Right hindlimb (tissue), 1 donor: ENCODE measurements at places on chromosomes 7 and 10.

- DNase-seq: no peak
Observed at GRCh38 chr10:5862360-5862961, 27.2 kb downstream of the ANKRD16 start.

DNA sequence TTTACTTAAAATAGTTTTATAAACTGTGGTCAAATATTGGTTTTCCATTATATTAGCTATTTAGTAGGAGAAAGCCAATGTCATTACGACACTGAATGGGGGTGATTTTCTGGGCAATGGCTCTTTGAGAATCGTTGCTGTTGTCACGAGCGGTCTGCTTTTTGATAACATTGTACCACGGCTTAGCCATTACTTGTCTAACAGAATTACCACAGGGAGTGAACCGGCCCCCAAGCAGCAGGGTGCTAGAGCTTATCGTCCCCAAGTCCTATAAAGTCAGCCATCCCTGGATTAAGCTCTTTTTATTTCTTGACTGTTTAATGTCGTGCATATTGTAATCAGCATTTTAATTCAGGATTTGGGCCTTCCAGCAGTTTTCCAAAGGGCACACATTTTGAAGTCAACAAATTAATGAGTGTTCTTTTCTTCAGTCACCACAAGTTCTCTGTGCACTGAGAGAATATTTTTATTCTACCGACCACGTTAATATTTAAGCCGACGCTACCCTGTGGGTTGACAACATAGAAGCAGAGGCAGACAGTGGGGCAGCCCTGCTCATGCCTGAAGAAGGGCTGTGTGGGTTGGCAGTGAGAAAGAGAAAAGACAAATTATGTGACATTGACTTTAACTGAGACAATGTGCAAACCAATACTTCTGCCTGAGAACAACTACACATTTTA is 125.8 kb downstream of the ICA1 start:
- DNase-seq: no peak

DNA sequence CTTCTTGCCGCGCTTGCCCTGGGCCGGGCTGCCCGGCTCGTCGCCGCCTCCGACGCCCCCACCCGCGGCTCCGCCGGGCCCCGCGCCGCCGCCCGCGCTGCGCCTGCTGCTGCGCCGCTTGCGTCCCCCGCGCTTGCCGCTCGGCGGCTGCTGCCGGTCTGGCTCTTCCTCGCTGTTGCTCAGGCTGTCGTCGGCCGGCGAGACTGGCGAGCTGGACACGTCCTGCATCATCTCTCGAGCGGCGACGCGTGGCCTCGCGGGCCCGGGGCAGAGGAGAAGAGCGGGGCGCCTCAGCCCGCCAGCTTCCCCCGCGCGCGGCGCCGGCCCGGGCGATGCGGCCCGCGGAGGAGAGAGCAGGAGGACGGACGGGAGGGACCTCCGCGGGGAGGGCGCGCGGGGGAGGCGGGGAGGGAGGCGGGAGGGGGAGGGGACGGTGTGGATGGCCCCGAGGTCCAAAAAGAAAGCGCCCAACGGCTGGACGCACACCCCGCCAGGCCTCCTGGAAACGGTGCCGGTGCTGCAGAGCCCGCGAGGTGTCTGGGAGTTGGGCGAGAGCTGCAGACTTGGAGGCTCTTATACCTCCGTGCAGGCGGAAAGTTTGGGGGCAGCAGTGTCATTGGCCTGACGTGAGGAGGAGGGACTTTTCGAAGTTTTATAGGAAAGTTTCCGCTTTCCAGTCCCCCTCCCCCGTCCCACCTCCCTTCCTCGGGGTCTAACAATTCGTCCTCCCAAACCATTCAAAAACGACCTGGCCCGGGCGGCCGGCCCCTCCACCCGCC is at the start of gene TWIST1:
Gene TWIST1, minus strand, starts transcription at position 546 of the 779 bp plus-strand sequence. Its CDS starts 315 bp downstream, at position 231.
- DNase-seq: peak; percentile 96

- DNase-seq: no peak
Observed at GRCh38 chr7:37394158-37394557, 54.5 kb downstream of the ELMO1 start.

DNA sequence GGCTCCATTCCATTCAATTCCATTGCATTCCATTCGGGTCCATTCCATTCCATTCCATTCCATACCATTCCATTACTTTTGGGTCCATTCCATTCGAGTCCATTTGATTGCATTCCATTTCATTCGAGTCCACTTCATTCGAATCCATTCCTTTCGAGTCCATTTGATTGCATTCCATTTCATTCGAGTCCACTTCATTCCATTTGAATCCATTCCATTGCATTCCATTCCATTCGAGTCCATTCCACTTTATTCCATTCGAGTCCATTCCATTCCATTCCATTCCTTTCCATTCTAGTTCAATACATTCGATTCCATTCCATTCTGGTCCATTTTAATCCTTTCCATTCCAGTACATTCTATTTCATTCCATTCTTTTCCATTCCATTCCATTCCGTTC is 334.0 kb downstream of the ZNF33B start:
- no peak for DNase-seq

DNA sequence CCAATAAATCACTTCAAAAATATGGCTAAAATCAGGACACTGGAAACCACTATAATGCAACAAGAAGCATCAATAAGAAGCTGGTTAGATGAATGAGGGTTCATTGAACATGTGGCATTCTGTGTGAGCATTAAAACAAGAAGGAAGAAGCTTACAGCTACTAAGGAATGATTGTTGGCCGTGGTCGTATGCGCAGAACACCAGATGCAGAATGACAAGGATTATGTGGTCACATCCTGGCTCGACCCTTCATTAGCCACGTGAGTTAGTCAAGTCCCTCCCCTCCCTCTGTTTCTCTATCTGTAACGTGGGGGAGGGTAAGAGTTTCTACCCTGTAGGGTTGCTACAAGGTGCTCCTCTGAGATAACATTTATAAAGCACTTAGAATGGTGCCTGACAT is 174.3 kb downstream of the ADAM12 start:
- no peak for DNase-seq

- DNase-seq: no peak
Observed at GRCh38 chr10:117663750-117664149, 121.2 kb downstream of the EMX2 start.

GRCh38 chr7:17558135-17558534 is 259.7 kb downstream of the AHR start:
- DNase-seq: no peak

DNA sequence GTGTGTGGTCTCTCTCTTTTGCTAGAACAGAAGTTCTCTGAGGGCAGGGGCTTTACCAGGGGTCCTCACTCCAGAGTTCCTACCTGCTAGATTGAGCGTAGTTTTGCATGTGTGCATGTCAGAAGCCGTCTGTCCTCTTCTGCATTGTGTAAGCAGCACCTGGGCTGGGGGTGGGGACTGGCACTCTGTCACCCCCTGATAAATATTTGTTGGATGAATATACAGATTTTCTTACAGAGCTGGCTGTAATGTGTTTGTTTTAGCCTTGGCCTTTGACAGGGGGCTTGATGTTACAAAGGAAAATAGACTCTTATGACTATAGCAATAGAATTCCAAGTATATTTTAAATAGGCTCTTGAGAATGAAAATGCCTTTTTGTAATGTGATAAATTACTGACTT is 46.6 kb downstream of the WDR37 start:
- DNase-seq: no peak

DNA sequence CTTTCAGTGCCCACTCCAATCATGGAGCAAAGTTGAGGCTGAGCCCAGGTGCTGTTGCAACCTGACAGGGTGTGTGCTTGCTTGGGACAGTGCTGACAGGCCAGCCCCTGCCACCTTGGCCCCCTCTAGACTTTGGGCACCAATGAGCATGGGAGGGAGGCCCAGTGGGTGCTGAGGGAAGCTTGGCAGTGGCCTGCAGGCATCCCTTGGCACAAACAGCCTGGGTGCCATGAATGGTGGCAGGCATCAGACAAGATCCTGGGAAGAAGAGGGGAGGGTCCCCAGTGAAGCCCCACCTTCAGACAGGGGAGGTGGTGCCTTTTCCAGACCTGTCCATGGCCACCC is 214.0 kb downstream of the GPR158 start:
- DNase-seq: no peak

- no peak for DNase-seq
Observed at GRCh38 chr7:65892835-65893234, 20.0 kb downstream of the VKORC1L1 start.

DNA sequence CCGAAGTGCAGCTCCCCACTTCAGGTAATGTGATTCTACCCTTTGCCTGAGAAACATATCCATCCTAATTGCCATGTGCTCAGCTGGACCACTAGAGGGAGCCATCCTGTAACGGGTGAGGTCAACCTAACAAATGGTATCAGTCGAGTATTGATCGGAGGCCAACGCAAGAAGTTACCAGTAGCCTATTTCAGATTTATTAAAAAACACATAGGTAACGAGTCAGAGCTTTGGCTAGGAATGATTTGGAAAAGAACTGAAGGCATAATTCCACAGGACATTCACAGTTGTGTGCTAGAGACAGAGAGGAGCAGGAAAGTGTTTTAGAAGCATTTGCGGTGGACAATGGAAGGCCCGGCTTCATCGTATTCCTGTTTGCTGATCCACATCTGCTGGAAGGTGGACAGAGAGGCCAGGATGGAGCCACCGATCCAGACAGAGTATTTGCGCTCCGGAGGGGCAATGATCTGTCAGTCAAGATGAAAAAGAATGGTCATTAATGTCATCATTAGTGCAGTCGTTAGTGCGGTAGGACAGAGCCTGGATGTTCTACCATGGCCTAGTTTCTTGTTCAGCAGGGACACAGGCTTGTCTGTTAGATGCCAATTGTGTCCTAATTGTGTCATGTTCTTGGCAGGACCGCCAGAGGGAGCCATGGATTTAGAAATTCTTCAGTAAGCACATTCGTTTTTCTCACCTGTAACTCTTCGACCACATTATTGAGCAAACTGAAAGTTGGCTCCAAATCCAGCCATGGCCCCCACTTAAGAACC is 17.5 kb downstream of the ACTA2 start:
- peak; percentile 84 for DNase-seq

GRCh38 chr7:108067844-108068243 is 62.3 kb downstream of the LAMB4 start:
- DNase-seq: no peak
